ENCODE measurements at places on chromosomes 12 and 14. TPM values are rescaled to one million over a fixed set of nuclear protein-coding genes. Genes with fewer than 3 reads are reported as not detected.

PRICKLE1 gene
- 16.9 TPM for polyA plus RNA-seq

PRIMA1 gene
- not detected for polyA plus RNA-seq

LYZ gene
- 2.1 TPM for polyA plus RNA-seq

TPH2 gene
- not detected for polyA plus RNA-seq

DNA sequence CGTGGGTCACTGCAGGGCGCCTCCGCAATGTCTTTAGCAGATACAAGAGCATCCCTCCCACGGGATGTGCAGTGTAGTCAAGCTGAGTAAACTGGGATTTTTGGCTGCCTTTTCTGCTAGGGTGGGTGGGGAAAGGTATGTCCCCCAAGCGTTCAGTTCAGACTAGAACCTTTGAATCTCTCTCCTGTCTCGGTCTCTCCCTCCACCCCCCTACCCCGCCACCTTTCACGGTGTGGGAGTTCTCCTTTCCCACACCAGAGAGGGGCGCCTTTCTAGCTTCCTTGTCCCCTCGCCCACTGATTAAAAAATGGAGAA is 525 bp upstream of the FAR2 start:
- no peaks in the 10 kb centered on the region for H3K36me3 ChIP-seq
- H3K27me3 ChIP-seq: peaks cover 44% of the 10 kb centered on the region
- no peak overlapping the region for H3K27ac ChIP-seq
- H3K4me3 ChIP-seq: peak overlapping the region; percentile 60
- no peak for DNase-seq

DNA sequence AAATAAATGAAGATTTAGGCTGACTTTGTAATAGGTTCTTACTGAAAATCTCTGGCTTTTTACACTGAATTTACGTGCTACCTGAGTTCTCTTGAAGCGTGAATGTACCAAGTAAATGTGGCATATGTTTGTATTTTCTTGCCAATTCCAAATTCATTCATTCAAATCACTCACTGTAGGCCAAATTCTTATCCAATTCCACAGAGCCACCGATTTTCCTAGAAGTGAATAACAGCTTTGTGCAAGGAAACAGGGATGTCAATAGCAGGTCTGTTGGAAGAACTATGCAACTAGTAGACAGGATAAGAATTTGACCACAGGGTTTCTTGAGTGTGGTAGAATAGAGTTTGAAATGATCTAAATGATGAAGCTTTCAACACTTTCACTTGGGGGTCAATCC is 86.8 kb downstream of the SOX5 start:
- H3K4me1 ChIP-seq: no peaks in the 10 kb centered on the region
- DNase-seq: no peak
- no peak overlapping the region for H3K27ac ChIP-seq
- no peaks in the 10 kb centered on the region for H3K36me3 ChIP-seq
- no peaks in the 10 kb centered on the region for H3K27me3 ChIP-seq

- H3K4me3 ChIP-seq: no peak overlapping the region
- H3K36me3 ChIP-seq: peaks cover 18% of the 10 kb centered on the region
- DNase-seq: no peak
- H3K27ac ChIP-seq: no peak overlapping the region
Observed at GRCh38 chr12:94973221-94973620, 30.3 kb downstream of the NDUFA12 start.

DNA sequence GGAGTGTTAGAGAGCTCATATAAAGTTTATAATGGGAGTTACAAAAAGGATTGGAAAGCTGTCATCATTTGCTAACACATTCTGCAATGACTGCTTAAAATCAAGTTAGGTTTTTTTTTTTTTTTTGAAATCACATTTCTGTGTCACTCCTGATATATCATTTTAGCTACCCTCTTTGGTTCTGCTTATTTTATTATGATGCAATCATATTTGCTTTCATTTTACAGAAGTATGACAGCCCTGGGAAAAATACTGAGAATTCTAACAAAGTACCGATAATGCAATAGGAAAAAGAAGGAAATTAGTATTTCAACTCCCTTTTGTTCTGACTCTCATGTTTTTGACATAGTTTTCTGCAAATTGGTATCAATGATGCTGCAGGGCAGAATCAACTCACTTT is 71.6 kb upstream of the MDGA2 start:
- no peak for DNase-seq
- no peaks in the 10 kb centered on the region for H3K27me3 ChIP-seq
- no peaks in the 10 kb centered on the region for H3K4me1 ChIP-seq
- H3K36me3 ChIP-seq: no peaks in the 10 kb centered on the region

DNA sequence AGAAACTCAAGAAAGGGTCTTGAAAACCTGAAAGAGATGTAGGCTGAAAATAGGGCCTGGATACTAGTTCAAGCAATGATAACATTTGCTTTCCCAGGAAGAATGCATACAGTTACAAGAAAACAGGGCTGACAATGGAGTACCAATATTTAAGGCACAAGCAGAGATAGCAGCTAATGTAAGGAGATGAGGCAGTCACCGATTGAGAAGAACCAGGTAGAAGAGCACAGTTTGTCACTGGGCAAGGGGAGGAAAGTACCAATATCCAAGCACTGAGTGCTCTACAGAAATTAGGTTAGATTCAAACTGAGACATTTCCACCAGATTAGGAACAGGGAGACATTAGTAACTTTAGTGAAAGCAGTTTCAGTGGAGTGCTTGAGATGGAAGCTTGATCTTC is 19.9 kb downstream of the RPS6KA5 start:
- H3K27ac ChIP-seq: peak overlapping the region; percentile 23
- H3K4me1 ChIP-seq: peaks cover 61% of the 10 kb centered on the region
- H3K4me3 ChIP-seq: no peak overlapping the region
- no peaks in the 10 kb centered on the region for H3K27me3 ChIP-seq
- no peak for DNase-seq

DNA sequence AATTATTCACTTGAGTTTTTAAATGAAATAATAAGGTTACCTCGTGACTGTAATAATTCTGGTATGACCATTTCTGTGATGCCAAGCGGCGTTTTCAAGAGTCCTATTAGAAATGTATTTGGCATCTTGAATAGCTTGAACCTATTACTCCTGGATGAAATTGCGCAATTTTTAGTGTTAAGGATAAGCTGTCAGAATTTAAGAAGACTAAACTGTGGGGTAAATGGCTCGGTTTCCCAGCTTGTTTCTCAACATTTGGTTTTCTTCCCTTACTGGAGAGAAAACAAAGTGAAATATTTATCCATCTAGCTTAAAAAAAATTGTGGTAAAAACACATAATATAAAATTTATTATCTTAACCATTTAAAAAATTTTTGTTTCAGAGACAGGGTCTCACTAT is 26.8 kb downstream of the PCNX1 start:
- no peaks in the 10 kb centered on the region for H3K27me3 ChIP-seq
- DNase-seq: no peak
- H3K4me3 ChIP-seq: no peak overlapping the region
- no peak overlapping the region for H3K27ac ChIP-seq
- H3K4me1 ChIP-seq: peaks cover 40% of the 10 kb centered on the region

DNA sequence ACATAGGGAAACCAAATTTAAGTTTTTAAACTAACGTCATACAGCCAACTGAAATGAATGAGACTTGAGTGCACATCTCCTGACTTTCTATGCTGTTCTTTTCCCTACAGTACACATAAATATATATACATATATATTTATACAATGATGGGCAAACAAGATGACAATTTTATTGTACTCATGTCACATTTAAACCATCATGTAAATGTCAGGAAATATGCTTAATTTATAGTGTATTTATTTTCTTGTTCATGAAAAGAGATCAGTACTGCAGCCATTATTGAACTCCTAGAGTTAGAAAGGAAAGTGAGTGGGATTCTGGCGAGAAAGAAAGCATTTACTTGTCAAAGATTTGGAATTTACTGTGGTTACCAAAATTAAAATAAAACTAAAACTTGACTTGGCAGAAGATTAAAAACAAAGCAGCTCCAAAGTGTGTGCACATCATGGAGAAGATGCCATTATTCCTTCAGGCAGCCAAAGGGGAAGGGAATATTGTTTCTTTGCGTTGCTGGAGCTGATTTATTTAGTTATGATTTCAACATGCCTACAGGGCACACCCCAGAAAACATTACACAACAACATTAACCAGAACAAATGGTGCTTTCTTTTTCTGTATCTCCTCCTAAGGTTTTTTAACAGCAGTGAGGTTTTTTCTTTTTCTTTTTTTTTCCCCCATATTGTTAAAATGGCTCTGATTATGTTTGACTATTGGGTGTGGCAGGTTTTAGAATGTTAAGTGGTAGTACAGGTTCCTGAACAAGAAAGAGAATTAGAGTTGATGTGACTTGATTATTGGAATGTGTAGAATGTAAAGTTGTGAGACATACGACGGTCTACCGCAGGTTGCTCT is 144.6 kb downstream of the RAD51B start:
- H3K4me1 ChIP-seq: peaks cover 19% of the 10 kb centered on the region
- DNase-seq: no peak
- peaks cover 27% of the 10 kb centered on the region for H3K36me3 ChIP-seq
- H3K27me3 ChIP-seq: no peaks in the 10 kb centered on the region

GRCh38 chr12:3996322-3996721 is 123.1 kb upstream of the PARP11 start:
- no peak overlapping the region for H3K27ac ChIP-seq
- peaks cover 6% of the 10 kb centered on the region for H3K4me1 ChIP-seq
- no peak for DNase-seq
- no peaks in the 10 kb centered on the region for H3K36me3 ChIP-seq

GRCh38 chr12:19945559-19946435 is 422.5 kb upstream of the PDE3A start:
- H3K36me3 ChIP-seq: no peaks in the 10 kb centered on the region
- no peaks in the 10 kb centered on the region for H3K27me3 ChIP-seq
- no peaks in the 10 kb centered on the region for H3K4me1 ChIP-seq
- DNase-seq: no peak

DNA sequence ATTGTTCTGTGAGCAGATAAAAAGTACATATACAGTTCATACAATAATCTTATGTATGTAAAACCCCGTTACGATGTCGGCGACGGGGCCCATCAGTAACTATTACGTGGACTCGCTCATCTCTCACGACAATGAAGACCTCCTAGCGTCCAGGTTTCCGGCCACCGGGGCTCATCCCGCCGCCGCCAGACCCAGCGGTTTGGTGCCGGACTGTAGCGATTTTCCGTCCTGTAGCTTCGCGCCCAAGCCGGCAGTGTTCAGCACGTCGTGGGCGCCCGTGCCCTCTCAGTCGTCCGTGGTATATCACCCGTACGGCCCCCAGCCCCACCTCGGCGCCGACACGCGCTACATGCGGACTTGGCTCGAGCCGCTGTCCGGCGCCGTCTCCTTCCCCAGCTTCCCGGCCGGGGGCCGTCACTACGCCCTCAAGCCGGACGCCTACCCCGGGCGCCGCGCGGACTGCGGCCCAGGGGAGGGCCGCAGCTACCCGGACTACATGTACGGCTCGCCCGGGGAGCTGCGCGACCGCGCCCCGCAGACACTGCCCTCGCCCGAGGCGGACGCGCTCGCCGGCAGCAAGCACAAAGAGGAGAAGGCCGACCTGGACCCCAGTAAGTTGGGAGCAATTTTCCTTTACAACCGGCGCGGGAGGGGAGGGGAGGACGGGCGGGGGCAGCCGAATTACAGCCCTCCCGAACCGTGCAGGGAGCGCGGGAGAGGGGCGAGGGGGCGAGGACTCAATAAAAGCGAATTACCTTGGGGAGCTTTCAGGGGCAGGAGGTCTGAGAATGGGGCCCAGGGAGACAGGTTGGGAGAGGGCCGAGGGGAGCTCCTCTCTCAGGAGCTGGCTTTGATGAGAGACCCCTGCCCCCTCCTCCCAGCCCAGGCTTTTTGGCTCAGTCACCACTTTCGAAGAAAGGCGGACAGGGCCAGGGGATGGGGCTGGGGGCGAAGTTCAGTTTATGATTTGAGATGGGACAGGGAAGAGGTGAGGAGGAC is at the start of gene HOXC9:
HOXC9 (plus strand) TSS at position 46 of the 999 bp plus-strand sequence; CDS start at position 74, 28 bp downstream.
- no peak for DNase-seq
- H3K4me3 ChIP-seq: peak within 1 kb of the TSS; percentile 44
- peaks cover 20% of the 10 kb centered on the region for H3K4me1 ChIP-seq
- H3K27ac ChIP-seq: peak within 1 kb of the TSS; percentile 66

DNA sequence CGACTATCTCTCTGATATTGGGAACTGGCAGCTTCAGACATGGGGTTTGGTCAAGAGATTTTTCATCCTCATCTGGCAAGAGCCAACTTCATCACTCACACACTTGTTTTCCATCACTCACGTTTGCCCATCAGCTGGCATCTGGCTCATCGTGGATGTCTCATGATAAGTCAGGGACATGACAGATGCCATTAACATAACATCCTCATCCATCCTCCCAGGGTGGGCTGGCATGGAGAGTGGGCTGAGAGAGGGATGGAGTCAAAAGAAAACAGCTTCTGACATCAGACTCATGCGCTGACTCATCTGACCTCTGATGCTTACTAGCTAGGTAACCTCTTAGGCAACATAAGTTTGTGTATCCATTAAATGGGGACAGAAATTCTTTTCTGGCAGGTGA is 1.8 kb upstream of the VSX2 start:
- H3K36me3 ChIP-seq: no peaks in the 10 kb centered on the region
- no peak overlapping the region for H3K4me3 ChIP-seq
- peaks cover 93% of the 10 kb centered on the region for H3K27me3 ChIP-seq

- H3K4me3 ChIP-seq: no peak overlapping the region
- DNase-seq: no peak
- no peaks in the 10 kb centered on the region for H3K36me3 ChIP-seq
- H3K4me1 ChIP-seq: peaks cover 8% of the 10 kb centered on the region
- peaks cover 43% of the 10 kb centered on the region for H3K27me3 ChIP-seq
- no peak overlapping the region for H3K27ac ChIP-seq
Observed at GRCh38 chr12:64395739-64396138, 5.2 kb upstream of the C12orf56 start.

GRCh38 chr12:54598970-54599369 is 10.5 kb upstream of the PPP1R1A start:
- DNase-seq: no peak
- H3K27me3 ChIP-seq: peaks cover 30% of the 10 kb centered on the region
- no peaks in the 10 kb centered on the region for H3K36me3 ChIP-seq
- H3K27ac ChIP-seq: no peak overlapping the region
